ENCODE measurements at places on chromosomes 5 and 9.

GRCh38 chr5:1706428-1706827 is 93.2 kb downstream of the MRPL36 start:
- DNase-seq: no peak

DNA sequence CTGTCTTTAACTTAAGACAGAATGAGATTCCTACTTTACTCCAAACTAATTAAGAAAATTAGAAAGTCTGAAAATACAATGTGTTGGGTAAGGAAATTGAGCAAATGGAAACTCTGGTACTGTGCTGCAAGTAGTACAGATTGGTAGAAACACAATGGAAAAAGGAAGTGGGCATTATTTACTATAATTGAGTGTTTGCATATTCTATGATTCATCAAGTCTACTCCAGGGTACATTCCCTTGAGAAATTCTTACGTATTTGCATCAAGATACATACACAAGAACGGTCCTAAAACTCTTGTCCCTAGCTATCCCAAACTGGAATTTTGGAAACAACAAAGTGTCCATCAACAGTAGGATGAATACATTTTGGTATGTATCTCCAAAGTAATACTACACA is 123.5 kb upstream of the TARS1 start:
- no peak for DNase-seq

DNA sequence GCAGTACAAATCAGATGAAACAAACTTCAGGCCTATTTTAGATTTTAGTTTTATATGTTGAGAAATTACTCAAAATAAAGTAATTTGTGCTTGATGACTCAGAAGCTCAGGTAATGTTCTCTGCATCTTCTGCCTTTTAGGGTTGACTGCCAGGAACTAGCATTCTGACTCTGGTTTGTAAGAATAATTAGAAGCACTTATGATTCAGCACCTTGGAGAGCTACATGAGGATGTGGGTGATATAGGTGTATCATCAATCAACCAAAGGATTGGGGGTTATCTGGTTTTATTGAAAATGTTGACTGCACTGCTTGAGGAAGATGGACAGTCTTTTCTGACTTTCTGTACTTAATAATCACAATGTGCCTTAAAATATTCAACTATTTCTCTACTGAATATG is 118.7 kb upstream of the SGCD start:
- DNase-seq: peak; percentile 6

- DNase-seq: no peak
Observed at GRCh38 chr9:75499812-75500211, 390.7 kb upstream of the PCSK5 start.

DNA sequence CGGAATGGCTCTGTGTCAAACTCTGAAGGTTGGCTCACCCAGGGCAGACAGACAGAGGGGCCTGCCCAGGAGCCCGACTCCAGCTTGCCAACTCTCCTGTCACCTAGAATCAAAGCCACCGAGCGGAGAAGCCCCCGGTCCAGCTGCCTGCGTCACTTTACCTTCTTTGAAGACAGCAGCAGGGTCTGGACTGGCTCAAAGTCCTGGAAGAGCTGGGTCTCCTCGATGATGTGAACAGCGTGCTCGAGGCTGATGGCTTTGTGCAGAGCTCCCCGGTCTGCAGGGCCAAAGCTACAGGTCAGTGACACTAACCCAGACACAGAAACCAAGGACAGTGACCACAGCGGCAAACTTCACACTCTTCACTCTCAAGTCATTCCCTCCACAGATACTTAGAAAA is 67.9 kb downstream of the SECISBP2 start:
- DNase-seq: no peak

All from erythroblast (primary cell).